CD4-positive, alpha-beta T cell (primary cell): ENCODE measurements at places on chromosomes 2 and 18.

DNA sequence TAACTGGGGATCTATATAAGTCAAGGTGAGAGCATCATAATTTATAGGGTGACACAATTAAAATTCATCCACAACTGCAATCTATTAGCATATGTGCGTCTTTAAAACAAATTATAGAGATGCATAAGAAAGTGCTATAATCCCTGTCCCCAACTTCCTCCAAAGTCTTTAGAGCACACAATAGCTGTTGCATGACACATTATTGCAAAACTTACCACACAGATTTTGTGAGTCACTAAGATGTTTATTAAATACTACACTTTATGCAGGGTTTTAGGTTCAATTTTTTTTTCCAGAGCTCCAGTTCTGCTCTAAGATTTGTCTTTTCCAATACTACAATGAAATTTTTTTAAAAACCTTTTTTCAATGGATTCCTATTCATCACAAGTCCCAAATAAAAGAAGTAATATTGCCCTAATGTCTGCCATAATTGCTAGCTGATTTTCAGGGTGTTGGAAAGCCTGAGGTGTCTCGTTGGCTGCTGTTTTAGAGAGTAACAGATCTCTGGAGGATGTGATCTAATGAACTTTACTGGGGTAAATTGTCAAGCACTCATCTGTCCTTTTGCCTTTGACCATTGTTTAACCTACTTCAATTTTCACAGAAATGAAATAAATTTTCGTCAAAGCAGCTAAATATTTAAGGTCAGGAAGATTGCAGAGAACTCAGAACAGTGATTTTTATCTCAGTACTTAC, 250.5 kb upstream of the NETO1 start:
- no peak overlapping the region for H3K27ac ChIP-seq
- no peak overlapping the region for H3K4me3 ChIP-seq
- no peak for DNase-seq
- no peaks in the 10 kb centered on the region for H3K27me3 ChIP-seq
- no peaks in the 10 kb centered on the region for H3K4me1 ChIP-seq

- H3K27me3 ChIP-seq, result no peaks in the 10 kb centered on the region
- no peak within 1 kb of the TSS for H3K27ac ChIP-seq
- H3K36me3 ChIP-seq, result no peaks in the 10 kb centered on the region
- H3K4me1 ChIP-seq, result peaks cover 4% of the 10 kb centered on the region
- DNase-seq, result no peak
Measured at GRCh38 chr2:168801961-168802858, at the start of gene NOSTRIN. NOSTRIN (plus strand) TSS chr2:168802637; CDS start chr2:168802647, 10 bp downstream.

DNA sequence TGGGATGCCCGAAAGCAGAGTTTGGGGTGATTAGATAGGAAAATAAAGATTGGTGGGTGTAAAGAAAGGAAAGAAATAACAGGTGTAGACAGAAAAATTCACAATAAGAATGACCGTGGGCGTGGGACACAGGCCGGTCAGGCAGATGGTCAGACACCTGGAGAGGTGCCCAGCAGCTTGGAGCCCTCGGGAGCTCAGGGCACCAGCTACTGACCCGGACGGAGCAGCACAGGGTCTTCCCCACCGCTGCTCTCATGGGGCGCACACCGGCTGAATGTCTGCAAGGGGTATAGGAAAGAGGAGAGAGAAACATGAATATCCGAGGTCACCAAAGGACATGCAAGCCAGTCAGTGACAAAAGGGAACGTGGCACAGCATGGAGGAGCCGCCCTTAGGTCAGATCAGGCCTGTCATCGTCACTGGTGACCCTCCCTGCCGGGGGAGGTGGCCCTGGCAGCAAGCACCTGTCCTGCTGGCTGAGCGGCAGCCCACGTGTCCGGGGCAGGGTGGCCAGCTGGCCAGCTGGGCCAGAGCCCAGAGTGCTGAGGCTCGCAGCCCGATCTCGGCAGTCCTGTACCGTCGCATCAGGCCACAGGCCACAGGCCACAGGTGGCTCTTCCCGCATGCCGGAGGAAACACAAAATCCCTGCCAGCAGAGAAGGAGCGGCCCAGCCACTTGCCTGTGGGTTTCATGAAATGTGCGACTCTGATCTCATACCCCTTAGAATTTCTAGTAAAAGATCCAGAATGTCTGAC, 112.0 kb upstream of the NDUFV2 start:
- no peak for DNase-seq
- no peak overlapping the region for H3K27ac ChIP-seq
- no peaks in the 10 kb centered on the region for H3K27me3 ChIP-seq
- no peaks in the 10 kb centered on the region for H3K4me1 ChIP-seq

- peaks cover 4% of the 10 kb centered on the region for H3K36me3 ChIP-seq
- H3K4me1 ChIP-seq, result no peaks in the 10 kb centered on the region
- no peaks in the 10 kb centered on the region for H3K27me3 ChIP-seq
- no peak overlapping the region for H3K27ac ChIP-seq
Measured at GRCh38 chr2:169859423-169859822, 32.2 kb downstream of the UBR3 start.

- no peaks in the 10 kb centered on the region for H3K36me3 ChIP-seq
- no peak for DNase-seq
- H3K27me3 ChIP-seq, result no peaks in the 10 kb centered on the region
- no peak overlapping the region for H3K4me3 ChIP-seq
- H3K27ac ChIP-seq, result no peak overlapping the region
Measured at GRCh38 chr2:100151310-100151709, 8.9 kb upstream of the AFF3 start.

DNA sequence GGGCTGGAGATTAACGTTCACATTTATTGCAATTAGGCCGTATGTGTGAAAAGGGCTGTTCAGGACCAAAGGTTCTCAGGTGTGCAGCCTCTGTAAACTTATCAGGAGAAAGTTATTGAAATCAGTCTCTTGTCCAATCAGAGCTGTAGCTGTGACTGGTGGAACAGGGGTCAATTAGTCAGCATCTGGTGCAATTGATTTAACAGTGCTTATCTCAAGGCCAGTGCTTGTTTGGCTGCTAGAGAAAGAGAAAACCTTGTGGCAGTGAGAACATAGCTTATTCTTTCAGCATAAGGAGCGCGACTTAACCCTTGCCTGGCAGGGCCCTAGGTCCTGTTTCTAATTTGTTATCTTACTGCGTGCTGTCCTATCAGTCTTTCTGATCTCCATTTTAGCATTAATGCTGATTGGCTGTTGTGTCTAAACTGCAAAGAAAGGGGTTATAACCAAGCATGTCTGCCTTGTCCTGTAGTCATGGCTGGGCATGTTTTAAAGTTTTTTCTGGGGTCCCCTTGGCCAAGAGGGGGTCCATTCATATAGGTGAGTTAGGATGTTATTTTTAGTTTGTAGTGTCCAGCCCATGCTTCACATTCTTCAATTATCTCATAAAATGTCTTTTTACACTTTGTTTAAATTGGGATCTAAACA, 66.4 kb downstream of the CYB5A start:
- no peaks in the 10 kb centered on the region for H3K36me3 ChIP-seq
- H3K27me3 ChIP-seq, result no peaks in the 10 kb centered on the region
- no peak for DNase-seq
- no peak overlapping the region for H3K4me3 ChIP-seq
- H3K27ac ChIP-seq, result no peak overlapping the region
- H3K4me1 ChIP-seq, result no peaks in the 10 kb centered on the region

DNA sequence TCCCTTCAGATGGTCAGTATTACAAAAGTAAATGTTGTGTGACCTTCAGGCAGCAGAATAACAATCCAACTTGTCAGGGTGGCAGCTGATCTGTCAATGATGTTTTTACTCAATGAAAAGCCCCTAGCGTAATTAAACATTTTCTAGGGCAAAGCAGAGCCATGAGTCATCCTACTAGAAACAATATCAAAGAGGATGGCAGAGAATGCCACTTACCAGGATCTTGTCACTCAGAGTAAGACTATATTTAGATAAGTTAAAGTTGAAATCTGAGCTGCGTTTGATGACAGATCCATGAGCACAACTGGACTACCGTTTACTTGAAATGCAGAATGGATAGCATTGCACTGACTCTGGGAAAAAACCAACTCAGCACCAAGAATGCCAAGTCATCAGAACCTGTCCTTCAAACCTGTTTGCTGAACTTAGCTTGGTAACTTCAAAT, 612.6 kb upstream of the ACVR2A start:
- DNase-seq, result no peak
- no peaks in the 10 kb centered on the region for H3K36me3 ChIP-seq
- no peaks in the 10 kb centered on the region for H3K4me1 ChIP-seq
- H3K27ac ChIP-seq, result no peak overlapping the region
- no peak overlapping the region for H3K4me3 ChIP-seq
- H3K27me3 ChIP-seq, result no peaks in the 10 kb centered on the region

- H3K4me3 ChIP-seq, result no peak overlapping the region
- H3K4me1 ChIP-seq, result peaks cover 17% of the 10 kb centered on the region
- H3K36me3 ChIP-seq, result no peaks in the 10 kb centered on the region
Measured at GRCh38 chr2:28135324-28135723, 244.8 kb downstream of the BABAM2 start.

GRCh38 chr2:241509155-241509784, 886 bp upstream of the STK25 start:
- no peaks in the 10 kb centered on the region for H3K36me3 ChIP-seq
- H3K27ac ChIP-seq, result peak overlapping the region; percentile 77
- no peak for DNase-seq
- H3K4me1 ChIP-seq, result peaks cover 30% of the 10 kb centered on the region

- peak; percentile 65 for DNase-seq
- peaks cover 65% of the 10 kb centered on the region for H3K4me1 ChIP-seq
- H3K36me3 ChIP-seq, result no peaks in the 10 kb centered on the region
- H3K27me3 ChIP-seq, result no peaks in the 10 kb centered on the region
- no peak overlapping the region for H3K27ac ChIP-seq
Measured at GRCh38 chr2:62304429-62305417, 108.8 kb downstream of the B3GNT2 start.

- no peaks in the 10 kb centered on the region for H3K27me3 ChIP-seq
- H3K4me3 ChIP-seq, result no peak overlapping the region
- no peaks in the 10 kb centered on the region for H3K36me3 ChIP-seq
- no peak overlapping the region for H3K27ac ChIP-seq
- DNase-seq, result no peak
Measured at GRCh38 chr18:49584394-49584793, 22.5 kb downstream of the LIPG start.

GRCh38 chr2:145258903-145259579, 739.1 kb upstream of the ZEB2 start:
- no peaks in the 10 kb centered on the region for H3K4me1 ChIP-seq
- DNase-seq, result peak; percentile 36

DNA sequence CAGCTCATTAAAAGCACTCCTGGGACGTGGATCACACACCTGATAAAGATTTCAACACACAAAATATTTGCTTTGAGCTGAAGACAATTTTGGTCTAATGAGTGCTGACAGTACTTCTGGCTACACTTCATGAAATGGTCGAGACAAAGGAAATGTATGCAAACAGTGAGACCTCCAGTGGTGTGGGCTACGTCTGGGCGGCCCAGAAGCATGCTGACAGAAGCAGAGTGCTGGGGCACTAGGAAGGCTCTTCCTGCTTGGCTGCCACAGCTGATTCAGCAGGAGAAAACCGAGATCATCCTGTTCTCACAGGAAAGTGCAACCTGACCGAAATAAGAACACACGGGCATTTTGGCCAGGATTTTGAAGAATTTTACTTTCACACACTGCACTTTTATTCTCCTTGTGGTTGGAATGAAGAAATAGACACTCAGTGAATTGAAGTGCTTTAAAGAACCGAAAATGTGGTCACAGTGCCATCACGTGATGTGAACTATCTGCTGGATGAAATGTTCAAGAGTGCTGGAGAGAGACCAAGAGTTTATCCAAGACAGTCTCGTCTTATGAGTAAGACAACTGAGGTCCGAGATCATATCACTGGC, 149.5 kb downstream of the CCBE1 start:
- no peaks in the 10 kb centered on the region for H3K27me3 ChIP-seq
- no peaks in the 10 kb centered on the region for H3K4me1 ChIP-seq
- H3K27ac ChIP-seq, result no peak overlapping the region
- no peaks in the 10 kb centered on the region for H3K36me3 ChIP-seq

- no peak for DNase-seq
- H3K4me3 ChIP-seq, result no peak overlapping the region
- H3K36me3 ChIP-seq, result no peaks in the 10 kb centered on the region
- H3K4me1 ChIP-seq, result no peaks in the 10 kb centered on the region
Measured at GRCh38 chr18:27250471-27250870, 65.4 kb upstream of the CHST9 start.

- no peaks in the 10 kb centered on the region for H3K36me3 ChIP-seq
- no peak overlapping the region for H3K4me3 ChIP-seq
- no peak for DNase-seq
- H3K27ac ChIP-seq, result no peak overlapping the region
Measured at GRCh38 chr18:1965016-1965415, 606.3 kb downstream of the METTL4 start.
